Inflammatory macrophage (primary cell): ENCODE measurements at places on chromosomes 3 and 15.

DNA sequence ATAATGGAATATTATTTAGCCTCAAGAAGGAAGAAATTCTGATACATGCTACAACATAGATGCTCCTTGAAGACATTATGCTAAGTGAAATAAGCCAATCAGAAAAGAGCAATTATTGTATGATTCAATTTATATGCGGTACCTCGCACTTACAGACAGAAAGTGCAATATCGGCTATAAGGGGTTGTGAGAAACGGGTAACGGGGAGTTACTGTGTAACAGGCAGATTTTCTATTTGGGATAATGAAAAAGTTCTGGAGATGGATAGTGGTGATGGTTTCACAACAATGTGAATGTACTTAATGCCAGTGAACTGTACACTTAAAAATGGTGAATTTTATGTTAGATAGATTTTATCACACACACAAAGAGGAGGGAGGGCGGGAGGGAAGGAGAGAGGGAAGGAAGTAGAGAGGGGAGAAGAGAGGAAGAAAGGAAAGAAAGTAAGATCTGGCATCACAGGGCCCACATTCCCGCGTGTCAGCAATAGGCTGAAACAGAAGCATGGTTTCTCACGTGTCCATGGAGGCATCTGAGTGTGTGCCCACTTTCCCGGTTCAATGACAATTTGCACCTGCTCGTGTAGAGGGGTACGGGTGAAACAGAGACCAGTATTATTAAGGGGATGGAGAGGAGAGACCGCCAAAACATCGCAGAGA lies 700 bp upstream of the BLM start:
- no peak for DNase-seq

DNA sequence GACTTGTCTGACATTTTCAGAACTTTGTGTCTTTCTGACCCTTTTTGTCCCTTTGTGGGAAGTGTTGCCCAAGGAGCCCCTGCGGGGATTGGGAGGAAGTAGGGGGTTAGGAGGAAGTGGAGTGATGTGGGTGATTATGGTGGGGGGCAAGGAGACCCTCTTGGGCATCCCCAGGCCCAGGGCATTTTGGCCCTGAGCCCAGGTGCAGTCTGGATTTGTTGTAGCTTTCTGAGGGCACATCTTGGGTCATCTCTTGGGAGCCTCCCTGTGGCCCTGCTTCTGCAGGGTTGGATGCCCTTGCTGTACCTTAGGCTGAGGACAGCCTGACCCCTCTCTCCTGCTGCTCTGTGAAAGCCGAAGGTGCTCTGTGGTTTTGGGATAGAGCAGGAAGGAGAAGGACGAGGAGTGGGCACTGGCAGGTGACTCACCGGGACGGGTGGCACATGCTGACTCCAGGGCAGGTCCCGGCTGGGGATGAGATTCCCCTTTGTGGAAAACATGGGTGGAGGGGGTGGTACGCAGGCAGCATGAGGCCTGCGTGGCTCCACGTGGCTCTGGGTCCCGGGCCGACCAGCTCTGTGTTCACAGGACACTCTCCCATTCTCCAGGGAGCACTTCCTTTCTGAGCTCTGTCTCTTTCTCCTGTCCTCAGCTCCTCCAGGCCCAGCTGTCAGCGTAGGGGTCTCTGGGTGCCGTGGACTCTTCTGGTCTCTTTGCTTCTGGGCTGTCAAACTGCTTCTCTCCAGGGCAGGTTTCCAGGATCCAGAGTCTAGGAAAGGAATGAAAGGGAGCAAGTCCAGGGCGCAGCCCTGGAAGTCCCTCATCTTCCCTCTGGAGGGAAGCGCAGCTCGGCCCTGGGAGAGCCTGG lies 11.8 kb downstream of the CD276 start:
- no peak for DNase-seq

GRCh38 chr3:172082269-172082668 lies 42.9 kb downstream of the FNDC3B start:
- no peak for DNase-seq

GRCh38 chr3:107861904-107862303 lies 228.9 kb downstream of the CD47 start:
- DNase-seq: no peak

DNA sequence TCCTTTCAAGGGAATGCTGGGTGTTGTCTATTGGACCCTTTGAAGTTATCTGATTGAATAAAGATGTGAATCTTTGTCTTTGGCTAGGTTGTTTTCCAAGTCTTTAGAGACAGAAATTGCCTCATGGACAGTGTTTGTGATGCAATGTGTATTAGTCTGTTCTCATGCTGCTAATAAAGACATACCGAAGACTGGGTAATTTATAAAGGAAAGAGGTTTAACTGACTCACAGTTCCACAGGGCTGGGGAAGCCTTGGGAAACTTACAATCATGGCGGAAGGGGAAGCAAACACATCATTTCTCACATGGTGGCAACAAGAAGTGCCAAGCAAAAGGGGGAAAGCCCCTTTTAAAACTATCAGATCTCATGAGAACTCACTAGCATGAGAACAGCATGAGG lies 88.8 kb upstream of the PLXND1 start:
- DNase-seq: peak; percentile 44

DNA sequence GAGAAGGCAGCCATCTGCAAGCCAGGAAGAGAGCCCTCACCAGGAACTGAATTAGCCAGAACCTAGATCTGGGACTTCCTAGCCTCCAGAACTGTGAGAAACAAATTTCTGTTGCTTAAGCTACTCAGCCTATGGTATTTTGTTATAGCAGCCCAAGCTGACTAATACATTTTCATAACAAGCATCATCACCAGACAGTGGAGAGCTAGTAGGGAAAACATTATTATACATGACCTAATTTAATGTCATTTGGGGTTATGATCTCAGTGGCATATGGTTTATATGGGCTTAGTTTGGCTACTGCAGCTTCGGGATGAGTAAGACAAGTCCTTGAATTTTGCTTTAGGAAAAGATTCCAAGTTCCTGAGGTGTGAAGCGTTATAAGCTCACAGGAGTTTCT lies 35.6 kb downstream of the LNP1 start:
- no peak for DNase-seq

DNA sequence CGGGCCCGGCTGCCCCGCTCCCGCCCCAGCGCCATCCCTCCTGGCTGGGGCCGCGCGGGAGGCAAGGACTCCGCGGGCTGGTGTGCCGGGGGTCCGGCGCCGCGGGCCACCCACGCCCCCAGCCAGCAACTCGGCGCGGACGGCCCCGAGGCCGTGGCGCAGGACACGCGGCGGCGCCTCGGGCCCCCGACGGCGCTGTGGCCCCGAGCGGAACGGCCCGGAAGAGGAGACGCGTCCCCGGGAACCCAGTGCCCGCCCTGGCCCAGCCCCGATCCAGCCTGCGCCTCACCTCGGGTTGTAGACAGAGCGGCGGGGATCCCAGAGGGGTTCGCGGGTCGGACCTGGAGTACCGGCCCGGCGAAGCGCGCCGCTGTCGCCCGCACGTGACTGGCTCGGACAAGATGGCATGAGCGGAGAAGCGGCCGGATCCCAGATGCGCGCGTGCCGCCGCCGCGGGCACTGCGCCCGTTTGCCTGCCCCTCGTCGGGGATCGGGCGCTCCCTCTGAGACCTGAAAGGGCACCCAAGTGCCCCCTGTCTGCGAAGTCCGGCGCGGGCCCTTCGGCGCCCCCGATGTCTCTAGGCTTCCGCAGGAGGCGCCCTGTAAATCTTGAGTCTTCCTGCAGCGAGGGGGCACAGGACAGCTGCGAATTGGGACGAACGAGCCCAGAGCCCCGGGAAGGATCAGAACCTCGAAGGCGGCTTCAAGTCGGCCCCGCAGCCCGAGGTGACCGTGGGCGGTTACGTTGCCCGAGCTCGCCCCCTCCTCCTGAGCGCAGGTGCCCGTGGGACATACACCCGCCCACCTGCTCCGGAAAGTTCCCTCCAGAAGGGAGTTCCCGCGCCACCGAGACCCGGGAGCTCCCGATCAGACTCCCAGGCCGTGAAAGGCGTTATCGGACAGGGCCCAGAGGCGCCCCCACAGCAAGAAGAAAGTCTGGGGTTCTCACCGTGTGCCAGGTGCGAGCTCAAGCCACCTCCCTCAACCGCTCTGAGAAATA lies 598 bp upstream of the SFMBT1 start:
- peak; percentile 65 for DNase-seq

GRCh38 chr3:64915778-64916177 lies 228.0 kb upstream of the ADAMTS9 start:
- no peak for DNase-seq

DNA sequence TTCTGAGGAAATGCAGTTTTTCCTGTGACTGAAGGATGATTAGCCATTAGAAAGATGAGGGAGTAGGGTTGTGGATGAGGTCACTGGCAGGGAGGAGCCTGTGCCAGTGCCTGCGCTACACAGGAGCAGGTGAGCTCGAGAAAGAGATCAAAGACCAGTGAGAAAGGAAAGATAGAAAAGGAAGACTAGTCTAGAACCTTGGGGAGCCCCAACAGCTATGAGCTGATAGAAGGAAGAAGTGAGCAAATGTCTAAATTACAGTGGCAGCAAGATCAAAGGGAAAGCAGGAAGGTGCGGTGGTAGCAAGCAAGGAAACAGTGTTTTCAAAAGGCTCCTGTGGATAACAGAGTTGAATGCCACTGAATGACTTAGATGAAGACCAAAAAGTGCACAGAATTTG lies 39.6 kb downstream of the LNP1 start:
- no peak for DNase-seq

GRCh38 chr3:81094986-81095385 lies 666.5 kb downstream of the GBE1 start:
- no peak for DNase-seq

DNA sequence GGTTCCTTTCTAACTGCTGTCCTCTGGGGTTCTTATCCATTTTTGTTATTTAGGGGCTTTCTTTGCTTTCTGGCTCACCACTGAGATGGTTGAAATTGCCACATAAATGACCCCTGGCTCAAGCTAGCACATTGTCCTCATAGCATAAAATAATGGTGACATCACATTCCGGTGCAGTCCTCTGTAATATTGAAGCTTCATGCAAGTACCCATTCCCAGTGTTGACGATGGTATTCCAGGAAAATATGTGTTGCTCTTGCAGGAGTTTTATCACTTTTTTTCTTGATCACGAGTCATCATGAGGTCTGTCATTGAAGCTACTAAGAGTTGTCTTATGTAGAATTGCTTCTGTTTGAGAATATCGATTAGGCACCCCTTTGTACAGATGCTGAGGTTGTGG lies 56.1 kb downstream of the CRTC3 start:
- DNase-seq: no peak

DNA sequence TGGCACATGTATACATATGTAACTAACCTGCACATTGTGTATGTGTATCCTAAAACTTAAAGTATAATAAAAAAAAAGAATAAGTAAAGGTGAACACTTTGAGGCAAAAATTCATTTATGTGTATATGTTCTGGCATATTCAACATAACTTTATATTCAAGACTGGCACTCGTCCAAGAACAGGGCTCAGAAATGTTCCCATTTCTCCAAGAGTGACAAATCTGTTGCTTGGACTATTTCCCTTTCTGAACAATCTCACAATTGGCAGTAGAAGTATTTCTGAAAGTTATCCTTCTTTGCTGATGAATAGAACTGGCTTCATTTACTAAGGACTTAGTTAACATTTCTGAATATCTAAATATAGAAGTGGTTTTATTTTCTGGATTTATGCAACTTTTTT lies 212.8 kb downstream of the ADAMTSL3 start:
- DNase-seq: no peak

GRCh38 chr3:4641863-4642563 lies 148.9 kb downstream of the ITPR1 start:
- no peak for DNase-seq

DNA sequence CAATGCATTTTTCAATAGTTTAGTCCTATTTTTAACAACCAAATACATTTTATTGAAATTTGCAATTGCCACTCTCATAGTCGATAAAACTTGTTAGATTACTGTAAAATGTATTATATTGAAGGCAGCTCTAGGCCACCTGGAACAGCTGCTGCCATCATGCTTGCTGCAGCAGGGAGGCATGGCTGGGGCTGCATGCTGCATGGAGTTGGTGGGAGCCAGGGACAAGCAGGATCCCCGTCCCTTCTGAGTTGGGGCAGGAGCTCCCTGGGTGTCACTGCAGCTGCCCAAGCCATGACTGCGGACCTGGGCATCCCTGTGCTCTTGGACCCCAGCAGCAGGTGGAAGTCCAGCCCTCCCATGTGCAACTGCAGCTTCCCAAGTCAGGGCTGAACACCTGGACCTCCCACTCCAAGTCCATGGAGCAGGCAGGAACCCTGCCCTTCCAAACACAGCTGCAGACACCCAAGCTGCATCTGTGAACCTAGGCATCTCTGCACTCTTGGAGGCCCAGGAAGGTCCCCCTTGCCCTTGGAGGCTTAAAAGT lies 742.0 kb downstream of the ZBBX start:
- DNase-seq: no peak

DNA sequence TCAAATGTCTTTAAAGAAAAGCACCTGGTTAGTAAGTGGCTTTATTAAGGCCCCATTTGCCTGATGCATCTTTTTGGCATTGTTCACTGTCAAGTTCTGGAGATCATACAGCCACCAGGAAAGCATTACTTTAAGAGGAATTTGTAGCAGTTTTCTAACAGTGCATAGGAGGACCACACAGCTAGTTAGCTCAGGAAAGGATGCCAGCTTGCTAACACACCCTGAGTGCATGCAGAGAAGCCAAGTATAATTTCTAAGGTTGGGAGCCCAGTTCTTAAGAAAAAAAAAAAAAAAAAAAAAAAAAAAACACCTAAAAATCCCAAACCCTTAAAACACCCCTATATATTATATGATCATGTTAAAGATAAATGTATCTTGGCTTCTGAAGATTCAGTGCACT lies 102.0 kb upstream of the FEZF2 start:
- DNase-seq: no peak

GRCh38 chr3:139629033-139629432 lies 48.7 kb downstream of the NMNAT3 start:
- DNase-seq: peak; percentile 26

GRCh38 chr15:35667908-35668307 lies 121.9 kb upstream of the DPH6 start:
- DNase-seq: no peak

DNA sequence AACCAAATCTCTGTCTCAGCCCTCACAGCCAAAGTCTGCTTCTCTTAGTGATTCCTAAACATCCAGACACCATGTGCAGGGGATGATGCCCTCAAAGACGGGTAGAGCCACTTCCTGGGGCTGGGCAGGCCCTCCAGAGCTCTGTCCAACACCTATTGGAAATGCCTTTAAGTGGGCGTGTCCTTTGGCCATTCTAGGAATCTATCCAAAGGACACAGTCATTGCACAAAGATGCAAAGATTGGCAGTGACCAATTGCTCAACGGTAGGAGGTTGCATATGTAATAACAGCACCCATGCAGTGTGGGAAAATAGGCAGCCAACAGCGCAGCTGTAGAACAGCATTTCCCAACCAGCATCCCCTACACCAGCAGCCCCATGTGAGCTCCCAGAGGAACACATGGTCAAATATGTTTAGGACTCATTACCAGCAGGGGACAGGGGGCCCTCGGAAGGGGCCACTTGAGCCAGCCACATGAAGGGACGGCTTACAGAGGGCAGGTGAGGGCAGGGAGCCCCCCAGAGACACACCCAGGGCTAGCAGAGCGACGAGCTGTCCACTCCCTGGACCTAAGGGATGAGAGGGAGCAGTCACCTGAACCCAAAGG lies 142.8 kb upstream of the IQSEC1 start:
- no peak for DNase-seq
